Smooth muscle cell of the coronary artery (primary cell): ENCODE measurements at places on chromosomes 16 and 17. TPM values are rescaled to one million over a fixed set of nuclear protein-coding genes. Genes with fewer than 3 reads are reported as not detected.

Gene PKMYT1
- 1.3 TPM in 1 of 2 replicates, not detected in the other for total RNA-seq

Gene AANAT
- total RNA-seq: not detected in 2 replicates

Gene PABPN1L
- not detected in 2 replicates for total RNA-seq

Gene CCL4
- total RNA-seq: not detected in 2 replicates

Gene SMIM36
- not detected in 2 replicates for total RNA-seq

Gene TBX21
- not detected in 2 replicates for total RNA-seq

Gene MT1A
- total RNA-seq: 1.7 TPM in 1 of 2 replicates, not detected in the other
